ENCODE measurements at places on chromosomes 1 and 21.

- no peak for DNase-seq
- no peaks in the 10 kb centered on the region for H3K27me3 ChIP-seq
- H3K4me1 ChIP-seq = no peaks in the 10 kb centered on the region
- no peak overlapping the region for H3K27ac ChIP-seq
- H3K36me3 ChIP-seq = no peaks in the 10 kb centered on the region
Measured at GRCh38 chr1:202068596-202068995, 54.1 kb upstream of the GPR37L1 start.

DNA sequence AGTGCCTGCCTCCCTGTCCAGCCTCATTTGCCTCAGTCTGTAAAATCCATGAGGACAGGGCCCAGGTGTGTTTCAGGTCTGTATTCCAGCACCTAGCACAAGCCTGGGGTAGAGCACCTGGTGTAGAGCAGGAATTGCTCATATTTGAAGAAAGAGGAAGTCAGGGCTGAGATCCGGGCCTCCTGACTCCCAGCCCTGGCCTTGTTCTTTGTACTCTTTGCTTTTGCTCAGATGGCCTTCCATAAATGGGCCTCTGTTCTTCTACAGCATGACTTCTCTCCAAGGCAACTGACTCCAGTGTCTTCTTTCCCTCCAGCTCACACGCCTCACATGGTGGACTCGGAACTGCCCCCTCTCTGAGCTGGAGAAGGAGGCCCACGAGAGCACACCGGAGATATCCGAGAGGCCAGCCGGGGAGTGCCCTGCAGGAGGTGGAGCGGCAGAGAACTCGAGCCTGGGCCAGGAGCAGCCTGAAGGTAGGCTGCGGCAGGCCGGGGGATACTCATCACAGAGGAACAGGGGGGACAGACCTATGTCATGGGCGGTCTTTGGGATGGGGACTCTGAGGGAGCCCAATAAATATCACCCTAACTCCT is 19.7 kb downstream of the SLC5A9 start:
- H3K4me3 ChIP-seq = no peak overlapping the region
- no peak for DNase-seq
- H3K27ac ChIP-seq = peak overlapping the region; percentile 95
- H3K36me3 ChIP-seq = no peaks in the 10 kb centered on the region
- H3K4me1 ChIP-seq = peaks cover 61% of the 10 kb centered on the region

DNA sequence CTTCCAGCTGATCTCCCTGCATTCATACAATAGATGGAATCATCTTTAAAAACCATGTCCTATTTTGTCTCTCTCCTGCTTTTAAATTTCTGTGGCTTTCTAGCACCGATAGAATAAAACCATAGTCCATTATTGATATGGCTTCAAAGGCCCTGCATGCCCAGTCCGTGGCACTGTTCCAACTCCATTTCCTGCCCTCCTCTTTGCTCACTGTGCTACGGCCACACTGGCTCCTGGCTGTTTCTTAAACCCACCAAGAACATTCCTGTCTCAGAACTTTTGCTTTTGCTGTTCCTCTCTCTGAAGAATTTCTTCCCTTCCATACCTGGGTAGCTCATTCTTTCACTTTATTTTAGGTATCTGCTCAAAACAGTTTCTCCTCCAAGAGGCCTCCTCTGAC is 7.2 kb downstream of the SLAMF1 start:
- no peaks in the 10 kb centered on the region for H3K27me3 ChIP-seq
- no peak for DNase-seq
- peaks cover 31% of the 10 kb centered on the region for H3K4me1 ChIP-seq
- H3K4me3 ChIP-seq = peak overlapping the region; percentile 1

DNA sequence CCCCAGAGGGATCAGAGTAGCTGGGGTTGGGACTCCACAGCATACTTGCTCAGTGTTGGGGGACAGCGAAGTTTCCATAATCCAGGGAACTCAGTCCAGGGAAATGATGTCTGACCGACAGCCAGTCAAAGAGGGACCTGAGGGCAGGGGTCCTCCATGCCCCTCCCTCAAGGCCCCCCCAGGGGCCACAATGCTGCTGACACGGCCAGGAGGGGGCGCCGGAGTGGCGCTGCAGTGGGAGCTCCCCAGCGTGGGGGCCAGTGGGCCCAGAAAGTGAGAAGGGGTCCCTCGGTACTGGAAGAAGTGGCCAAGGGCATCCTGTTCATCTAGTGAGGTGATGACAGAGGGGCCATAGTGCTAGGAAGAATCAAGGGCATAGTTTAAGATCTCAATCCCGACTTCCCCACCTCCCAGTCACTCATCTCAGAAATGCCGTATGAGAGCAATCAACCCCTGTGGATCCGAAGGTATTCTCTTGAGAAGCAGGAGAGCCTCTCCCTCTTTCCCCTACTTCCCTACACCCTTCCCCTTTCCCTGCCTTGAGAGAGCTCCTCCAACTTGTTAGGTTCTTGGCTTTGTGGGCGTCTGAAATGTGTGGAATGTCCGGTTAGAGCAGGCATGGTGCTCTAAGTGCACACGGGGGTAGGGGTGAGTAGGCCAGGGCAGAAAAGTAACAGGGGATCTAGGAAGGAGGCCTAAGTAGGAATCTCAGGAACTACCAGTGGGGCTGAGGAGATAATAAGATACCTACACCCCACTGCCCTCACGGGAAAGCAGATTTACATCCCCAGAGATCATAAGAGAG is 4.1 kb downstream of the NUDT17 start:
- no peak overlapping the region for H3K4me3 ChIP-seq
- H3K27ac ChIP-seq = no peak overlapping the region
- H3K4me1 ChIP-seq = peaks cover 20% of the 10 kb centered on the region
- no peak for DNase-seq

DNA sequence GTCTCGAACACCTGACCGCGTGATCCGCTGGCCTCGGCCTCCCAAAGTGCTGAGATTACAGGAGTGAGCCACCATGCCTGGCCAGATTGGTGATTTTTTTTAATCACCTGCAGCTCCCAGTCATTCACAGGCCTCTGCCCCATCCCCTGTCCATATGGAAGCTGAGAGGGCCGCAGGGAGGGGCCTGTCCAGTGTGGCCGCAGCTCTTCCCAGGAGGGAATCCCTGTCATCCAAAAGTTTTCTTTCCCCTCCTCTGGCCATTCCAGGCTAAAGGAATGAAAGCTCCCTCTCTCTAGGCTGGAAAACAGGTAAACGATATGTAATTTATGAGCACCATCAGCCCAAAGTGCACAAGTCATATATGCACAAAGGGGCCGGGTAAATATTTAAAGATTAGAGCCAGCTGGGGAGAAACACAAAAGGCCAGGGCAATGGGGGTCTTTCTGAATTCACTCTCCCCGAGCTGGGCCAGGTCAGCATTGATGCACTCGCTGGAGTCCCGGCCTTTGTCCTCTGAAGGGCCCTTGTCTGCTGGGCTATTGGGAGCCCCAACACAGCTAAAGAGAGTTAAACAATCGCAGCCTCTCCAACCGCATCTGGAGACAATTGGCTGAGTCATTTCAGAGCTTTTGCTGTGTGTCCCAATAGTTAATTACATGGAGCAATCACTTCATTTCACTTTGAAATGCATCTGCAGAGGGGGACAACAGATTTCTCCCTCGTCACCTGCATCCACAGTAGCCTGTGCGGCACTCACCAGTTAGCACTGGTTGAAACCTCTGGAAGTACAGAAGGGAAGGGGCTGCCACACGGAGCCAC is 3.8 kb upstream of the HES3 start:
- H3K27me3 ChIP-seq = peaks cover 64% of the 10 kb centered on the region
- DNase-seq = no peak
- no peak overlapping the region for H3K4me3 ChIP-seq
- H3K27ac ChIP-seq = no peak overlapping the region

GRCh38 chr21:36883532-36884486 is 82.7 kb downstream of the HLCS start:
- H3K4me1 ChIP-seq = no peaks in the 10 kb centered on the region
- H3K4me3 ChIP-seq = no peak overlapping the region
- H3K27me3 ChIP-seq = no peaks in the 10 kb centered on the region
- no peaks in the 10 kb centered on the region for H3K36me3 ChIP-seq
- no peak overlapping the region for H3K27ac ChIP-seq

DNA sequence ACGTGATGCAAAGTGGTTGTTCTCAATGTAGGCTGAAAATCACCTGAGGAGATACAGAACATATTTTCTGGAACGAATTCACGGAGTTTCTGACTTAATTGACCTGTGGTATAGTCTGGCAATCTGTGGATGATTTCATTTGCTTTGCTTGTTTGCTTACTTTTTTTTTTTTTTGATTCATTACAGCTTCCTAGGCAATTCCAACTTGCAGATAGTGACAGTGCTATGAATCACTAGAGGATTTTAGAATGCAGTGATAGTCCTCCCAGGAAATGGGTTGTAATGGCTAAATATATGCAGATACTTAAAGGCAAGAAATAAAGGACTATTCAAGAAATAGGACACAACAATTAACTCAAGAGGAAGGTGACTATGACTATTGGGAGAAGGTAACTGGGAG is 1378.1 kb upstream of the PRMT6 start:
- no peaks in the 10 kb centered on the region for H3K36me3 ChIP-seq
- H3K27ac ChIP-seq = no peak overlapping the region
- H3K27me3 ChIP-seq = no peaks in the 10 kb centered on the region
- no peak overlapping the region for H3K4me3 ChIP-seq
- H3K4me1 ChIP-seq = no peaks in the 10 kb centered on the region

DNA sequence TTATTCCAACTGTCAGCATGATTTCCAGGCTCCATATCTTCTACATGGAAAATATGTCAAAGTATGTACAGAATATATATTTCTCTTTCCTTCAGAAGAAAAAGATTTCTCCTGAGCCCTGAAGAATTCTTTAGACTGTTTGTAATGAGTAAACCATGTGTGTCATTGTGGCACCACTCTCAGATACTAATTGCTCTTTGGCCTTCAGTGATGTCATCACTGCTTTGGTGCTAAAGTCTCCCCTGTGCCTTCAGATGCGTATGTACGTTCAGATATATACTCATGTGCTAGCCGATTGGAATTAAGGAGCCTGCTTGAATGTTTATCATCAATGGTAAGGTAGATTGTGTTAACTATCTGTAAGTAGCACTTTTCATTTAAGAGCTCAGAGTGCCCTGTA is 20.6 kb upstream of the NBL1 start:
- no peaks in the 10 kb centered on the region for H3K27me3 ChIP-seq
- H3K4me1 ChIP-seq = no peaks in the 10 kb centered on the region
- peaks cover 51% of the 10 kb centered on the region for H3K36me3 ChIP-seq

- no peaks in the 10 kb centered on the region for H3K4me1 ChIP-seq
- no peak overlapping the region for H3K4me3 ChIP-seq
Measured at GRCh38 chr1:113276507-113276906, 113.8 kb upstream of the MAGI3 start.

- H3K4me1 ChIP-seq = peaks cover 16% of the 10 kb centered on the region
- H3K27me3 ChIP-seq = no peaks in the 10 kb centered on the region
- no peak overlapping the region for H3K4me3 ChIP-seq
- no peak for DNase-seq
- H3K27ac ChIP-seq = no peak overlapping the region
Measured at GRCh38 chr1:64246294-64246917, 43.0 kb downstream of the UBE2U start.

GRCh38 chr1:38549191-38549590 is 310.4 kb downstream of the RRAGC start:
- H3K4me3 ChIP-seq = no peak overlapping the region
- H3K27me3 ChIP-seq = peaks cover 12% of the 10 kb centered on the region

DNA sequence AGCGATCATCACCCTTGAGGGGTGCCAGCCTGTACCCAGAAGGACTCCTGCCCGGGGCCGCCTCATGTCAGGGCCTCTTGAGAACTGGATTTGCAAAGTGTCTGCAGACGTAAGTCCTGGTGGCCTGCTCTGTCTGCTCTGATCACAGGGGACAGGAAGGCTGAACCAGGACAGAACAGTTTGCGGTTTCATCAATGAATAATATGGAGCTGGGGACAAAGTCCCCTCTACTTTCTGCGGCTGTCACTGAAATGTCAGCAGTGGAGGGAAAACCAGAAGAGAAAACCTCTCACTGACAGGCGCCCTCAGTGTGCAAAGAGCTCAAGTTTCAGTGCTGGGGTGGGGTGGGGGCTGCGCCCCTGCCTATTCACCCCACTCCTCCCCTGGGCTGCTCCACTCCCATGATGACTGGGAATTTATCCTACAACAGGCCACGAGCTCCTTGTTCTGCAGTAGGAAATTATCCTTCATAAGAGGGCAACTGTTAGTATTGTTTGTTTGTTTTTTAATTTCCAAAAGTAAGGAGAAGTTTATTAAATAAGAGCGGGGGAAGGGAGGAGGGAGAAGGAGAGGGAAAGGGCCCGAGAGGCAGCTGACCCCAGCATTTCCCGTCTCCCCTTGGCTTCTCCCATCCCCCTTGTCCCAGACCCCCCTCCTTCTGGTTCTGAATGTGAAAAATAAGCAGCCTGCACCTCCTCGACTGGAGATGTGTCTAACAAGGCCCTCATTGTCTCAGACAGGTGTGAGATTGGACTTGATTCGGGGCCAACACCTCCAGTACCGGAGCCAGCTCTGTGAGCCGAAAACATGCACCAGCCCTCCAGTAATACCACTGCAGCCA is 149.2 kb downstream of the CLIC6 start:
- H3K4me3 ChIP-seq = no peak overlapping the region
- no peaks in the 10 kb centered on the region for H3K36me3 ChIP-seq
- H3K27ac ChIP-seq = no peak overlapping the region
- DNase-seq = no peak
- H3K4me1 ChIP-seq = no peaks in the 10 kb centered on the region

DNA sequence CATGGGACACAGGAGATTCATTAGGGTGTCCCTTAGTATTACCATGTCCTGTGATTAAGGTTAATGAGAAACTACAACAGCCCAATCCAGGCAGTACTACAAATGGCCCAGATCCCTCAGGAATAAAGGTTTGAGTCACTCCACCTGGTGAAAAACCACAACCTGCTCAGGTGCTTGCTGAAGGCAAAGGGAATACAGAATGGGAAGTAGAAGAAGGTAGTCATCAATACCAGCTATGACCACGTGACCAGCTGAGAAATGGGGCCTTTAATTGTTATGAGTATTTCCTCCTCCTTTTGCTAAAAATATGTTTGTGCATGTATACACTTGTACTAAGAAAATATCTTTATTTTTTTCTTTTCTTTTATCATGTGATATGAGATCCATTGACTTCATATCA is 91.1 kb upstream of the ADAMTS5 start:
- H3K36me3 ChIP-seq = no peaks in the 10 kb centered on the region
- DNase-seq = no peak
- no peaks in the 10 kb centered on the region for H3K4me1 ChIP-seq
- H3K27me3 ChIP-seq = no peaks in the 10 kb centered on the region
- H3K27ac ChIP-seq = no peak overlapping the region
- H3K4me3 ChIP-seq = no peak overlapping the region

DNA sequence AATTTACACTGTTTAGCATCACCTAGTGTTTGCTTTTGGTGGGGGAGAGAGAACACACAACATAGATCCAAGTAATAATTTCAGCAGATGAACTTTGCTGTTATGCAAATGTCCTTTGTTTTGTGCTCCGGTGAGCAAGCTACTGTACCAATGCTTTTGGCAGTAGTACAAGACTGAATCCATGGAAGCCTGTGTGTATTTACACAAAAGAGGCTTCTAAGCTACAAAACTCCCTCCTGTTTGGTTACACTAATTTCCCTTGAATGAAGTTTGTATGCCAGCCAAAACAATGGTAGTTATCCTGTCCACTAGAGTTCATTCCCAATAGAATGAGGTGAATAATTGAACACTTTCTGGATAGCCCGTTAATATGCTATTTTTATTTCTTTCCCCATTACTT is 320.5 kb downstream of the KCTD3 start:
- no peak overlapping the region for H3K27ac ChIP-seq
- H3K36me3 ChIP-seq = no peaks in the 10 kb centered on the region
- H3K4me1 ChIP-seq = no peaks in the 10 kb centered on the region

Measured in spleen (tissue), 13 donors.